ENCODE measurements at places on chromosomes 13 and 19. TPM values are rescaled to one million over a fixed set of nuclear protein-coding genes. Genes with fewer than 3 reads are reported as not detected.

The PRODH2 gene
- total RNA-seq: not detected

The TMEM59L gene
- not detected for total RNA-seq

The LILRB2 gene
- total RNA-seq: not detected

The PSG2 gene
- not detected for total RNA-seq

Measured in activated CD8-positive, alpha-beta memory T cell treated with anti-CD3 and anti-CD28 coated beads, Interleukin-2, amount 10 ng/mL, durations not matched to agents 7 days and 5 days (primary cell).